Osteocyte (in vitro differentiated cells): ENCODE measurements at places on chromosomes 1 and 21. TPM values are rescaled to one million over a fixed set of nuclear protein-coding genes. Genes with fewer than 3 reads are reported as not detected.

Gene CGN
- total RNA-seq = 0.99 and 1.7 TPM in 2 replicates

DNA sequence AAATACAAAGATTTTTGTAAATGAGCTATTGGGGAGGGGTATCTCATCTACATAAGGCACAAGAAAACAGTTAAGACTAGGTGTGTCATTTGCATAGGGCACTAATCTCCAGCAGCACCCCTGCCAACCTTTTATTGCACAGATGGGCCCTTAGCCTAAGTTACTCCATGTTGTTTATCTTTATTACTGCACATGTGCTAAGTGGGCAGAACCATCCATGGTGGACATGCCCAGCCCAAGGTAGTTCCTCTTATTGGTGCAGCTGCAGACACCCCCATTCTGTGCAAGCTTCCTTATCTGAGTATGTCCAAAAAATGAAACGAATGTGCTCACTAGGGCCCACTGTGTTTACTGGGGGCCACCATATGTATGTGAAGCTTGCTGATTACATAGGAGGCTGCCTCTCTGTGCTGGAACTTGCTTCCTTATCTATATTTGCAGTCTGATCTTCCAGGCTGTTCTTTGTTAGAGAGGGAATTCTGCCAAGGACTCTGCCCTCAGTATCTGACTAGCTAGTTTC, 77.3 kb upstream of the NEK7 start:
- no peak overlapping the region for H3K4me3 ChIP-seq
- no peaks in the 10 kb centered on the region for H3K4me1 ChIP-seq
- no peak for DNase-seq
- H3K27ac ChIP-seq = no peak overlapping the region
- no peaks in the 10 kb centered on the region for H3K36me3 ChIP-seq
- no peaks in the 10 kb centered on the region for H3K27me3 ChIP-seq

GRCh38 chr1:185144233-185144632, 12.5 kb downstream of the TRMT1L start:
- H3K36me3 ChIP-seq = peaks cover 43% of the 10 kb centered on the region
- H3K27me3 ChIP-seq = no peaks in the 10 kb centered on the region
- H3K4me3 ChIP-seq = no peak overlapping the region
- H3K27ac ChIP-seq = no peak overlapping the region
- no peaks in the 10 kb centered on the region for H3K4me1 ChIP-seq

- no peaks in the 10 kb centered on the region for H3K36me3 ChIP-seq
- peaks cover 8% of the 10 kb centered on the region for H3K27me3 ChIP-seq
- peaks cover 45% of the 10 kb centered on the region for H3K4me1 ChIP-seq
- no peak for DNase-seq
Measured at GRCh38 chr1:84722794-84723193, 32.5 kb upstream of the SSX2IP start.
